H7 (cell line): ENCODE measurements at places on chromosomes 3 and 15.

DNA sequence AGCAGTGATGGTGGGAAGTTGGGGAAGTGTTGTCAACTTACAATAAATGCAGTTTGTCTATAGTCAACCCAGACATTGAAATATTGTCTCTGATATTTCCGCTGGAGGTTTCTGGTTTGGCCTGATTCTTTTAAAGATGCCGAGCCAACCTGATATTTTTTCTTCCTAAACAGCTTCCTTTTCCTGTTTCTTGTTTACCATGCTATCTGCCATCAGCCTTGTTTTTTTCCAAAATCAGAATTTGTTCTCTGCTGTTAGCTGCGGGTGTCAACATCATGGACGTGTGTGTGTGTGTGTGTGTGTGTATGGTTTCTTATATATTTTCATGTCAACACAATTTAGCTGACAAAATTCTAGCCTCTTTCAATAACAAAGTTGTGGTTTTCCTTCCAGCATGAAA is 41.2 kb upstream of the XCR1 start:
- DNase-seq, result no peak

DNA sequence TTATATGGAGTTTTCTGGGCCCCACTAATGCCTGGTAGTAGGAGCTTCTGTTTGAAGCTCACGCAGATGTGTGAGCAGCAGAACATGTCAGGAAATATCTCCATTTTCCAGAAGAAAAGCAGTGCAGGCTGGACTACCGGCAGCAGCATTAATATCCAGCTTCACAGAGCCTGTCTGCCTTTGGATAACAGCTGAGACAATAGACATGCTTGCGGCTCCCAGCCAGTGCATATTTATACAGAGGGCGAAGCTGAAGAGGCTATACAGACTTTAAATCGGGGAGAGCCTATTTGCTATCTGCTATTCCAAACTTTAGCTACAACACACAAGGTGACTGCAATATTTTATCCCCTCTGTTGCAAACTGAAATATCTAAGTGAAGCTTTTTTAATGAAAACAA is 250.1 kb upstream of the WNT5A start:
- DNase-seq, result no peak

GRCh38 chr3:36172699-36173098 is 207.6 kb upstream of the STAC start:
- no peak for DNase-seq

- no peak for DNase-seq
Measured at GRCh38 chr3:105999856-106000255, 131.0 kb upstream of the CBLB start.

DNA sequence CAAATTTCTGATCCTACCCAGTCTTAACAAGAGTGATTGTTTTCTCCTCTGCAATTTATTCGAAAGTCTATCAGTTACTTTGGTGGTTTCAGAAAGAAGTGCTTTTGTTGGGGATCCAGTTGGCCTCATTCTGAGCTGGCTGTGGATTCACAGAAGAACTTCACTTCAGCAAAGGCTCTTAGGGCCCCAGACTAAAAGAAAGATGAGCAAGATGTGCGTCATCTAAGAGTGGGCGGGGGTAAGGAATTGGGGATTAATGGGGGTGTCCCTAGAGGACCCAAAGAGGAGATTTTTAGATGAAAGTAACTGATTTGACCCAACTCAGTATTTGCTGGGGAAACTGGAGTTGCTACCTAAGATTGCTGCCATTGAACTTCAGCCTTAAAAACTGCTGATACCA is 63.9 kb upstream of the TSEN2 start:
- DNase-seq, result no peak

DNA sequence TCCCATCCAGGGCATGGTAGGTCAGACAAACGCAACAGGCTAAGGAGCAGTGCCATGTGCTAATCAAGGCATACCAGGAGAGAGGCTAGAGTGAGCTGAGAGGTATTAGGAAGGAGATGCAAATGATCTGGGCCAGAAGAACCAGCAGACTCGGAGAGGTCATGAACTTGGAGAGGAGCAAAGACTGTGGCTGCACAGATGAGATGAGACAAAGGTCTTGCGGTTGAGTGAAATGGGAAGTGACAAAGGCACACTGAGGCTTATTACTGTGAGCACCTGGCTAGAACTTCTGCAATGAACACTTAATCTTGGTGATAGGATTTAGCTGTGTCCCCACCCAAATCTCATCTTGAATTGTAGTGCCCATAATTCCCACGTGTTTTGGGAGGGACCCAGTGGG is 380.2 kb downstream of the ULK4 start:
- DNase-seq, result no peak

GRCh38 chr3:106088899-106089298 is 220.1 kb upstream of the CBLB start:
- DNase-seq, result no peak

DNA sequence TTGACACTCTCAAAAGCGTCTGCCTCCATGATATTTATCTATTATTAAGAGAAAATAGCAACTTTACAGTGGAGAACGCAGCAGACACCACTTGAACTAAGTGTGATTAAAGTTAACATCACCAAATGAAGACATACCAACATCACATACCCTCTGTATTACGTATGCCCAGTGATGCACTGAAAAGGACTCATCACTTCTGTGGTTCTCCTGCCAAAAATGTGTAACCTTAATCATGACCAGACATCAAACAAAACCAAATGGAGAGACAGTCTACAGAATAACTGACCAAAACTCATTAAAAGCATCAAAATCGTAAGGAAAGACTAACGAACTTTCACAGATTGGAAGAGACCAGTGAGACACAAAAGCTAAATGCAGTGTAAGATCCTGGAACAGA is 103.2 kb downstream of the PPP2R3A start:
- no peak for DNase-seq

- DNase-seq, result no peak
Measured at GRCh38 chr3:15198686-15199085, 7.4 kb upstream of the CAPN7 start.

- no peak for DNase-seq
Measured at GRCh38 chr15:40543631-40544294, 21.1 kb downstream of the CCDC32 start.

GRCh38 chr3:10188804-10189556 is 24.3 kb downstream of the IRAK2 start:
- no peak for DNase-seq

GRCh38 chr3:189238071-189238470 is 66.3 kb downstream of the TPRG1 start:
- no peak for DNase-seq

- DNase-seq, result no peak
Measured at GRCh38 chr15:42375941-42376340, 16.6 kb downstream of the CAPN3 start.
